Stimulated activated CD4-positive, alpha-beta T cell treated with anti-CD3 and anti-CD28 coated beads, Interleukin-15, amount 100 ng/mL, for 48 hours (primary cell): ENCODE measurements at places on chromosomes 2 and 18.

DNA sequence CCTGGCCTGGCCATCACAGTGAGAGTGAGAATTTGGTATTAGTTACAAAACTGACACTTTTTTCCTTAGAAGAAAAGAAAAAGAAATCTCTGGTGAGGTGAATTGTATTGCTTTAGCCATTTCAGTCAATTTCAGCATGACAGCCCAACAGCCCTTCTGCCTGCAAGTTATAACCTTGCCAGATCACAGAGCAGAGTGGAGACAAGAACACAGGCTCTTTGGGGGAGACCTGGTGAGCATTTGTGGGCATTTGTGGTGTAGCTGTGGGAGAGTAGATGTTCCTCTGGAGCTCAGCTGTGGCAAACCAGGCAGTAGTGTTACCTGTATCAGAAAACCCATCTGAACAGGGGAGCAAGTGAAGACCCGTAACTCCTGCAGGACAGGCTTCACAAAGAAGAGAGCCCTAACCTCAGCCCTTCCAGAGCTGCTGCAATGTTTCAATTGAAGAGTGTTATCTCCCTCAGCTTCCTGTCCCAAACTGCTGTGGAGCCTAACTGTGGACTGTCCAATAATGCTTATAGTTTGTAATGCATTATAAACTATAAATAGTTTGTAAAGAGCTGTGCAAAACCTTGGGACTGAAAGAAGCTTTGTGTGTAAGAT lies 22.8 kb upstream of the DLX1 start:
- DNase-seq = no peak

DNA sequence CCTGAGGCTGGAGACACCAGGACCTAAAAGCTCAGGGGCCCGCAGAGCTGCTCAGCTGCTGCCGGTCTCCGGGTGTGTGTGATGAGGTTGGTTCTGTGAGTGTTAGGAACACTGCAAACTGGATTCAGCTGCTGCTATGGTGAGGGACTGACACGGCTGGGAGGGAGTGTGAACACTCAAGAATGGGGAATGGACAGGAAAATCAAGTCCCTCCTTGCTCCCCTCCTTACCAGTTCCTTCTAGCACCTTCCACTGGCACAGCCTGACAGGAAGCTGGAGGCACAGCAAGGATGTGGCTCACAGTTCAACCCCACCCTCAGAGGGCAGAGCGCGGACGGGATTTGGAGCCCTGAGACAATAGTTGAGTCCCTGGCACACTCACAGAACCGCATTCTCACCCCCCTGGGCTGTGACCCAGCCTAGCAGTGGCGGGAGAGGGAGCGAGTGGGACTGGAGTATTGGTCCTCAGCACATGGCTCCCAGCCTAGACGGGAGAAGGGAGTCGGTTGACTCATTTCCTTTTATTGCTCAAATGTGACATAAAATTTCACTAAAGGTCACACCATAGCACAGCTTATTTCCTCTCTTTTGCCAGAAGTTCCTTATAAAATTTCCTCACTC lies 42.5 kb downstream of the LRRC30 start:
- DNase-seq = no peak

DNA sequence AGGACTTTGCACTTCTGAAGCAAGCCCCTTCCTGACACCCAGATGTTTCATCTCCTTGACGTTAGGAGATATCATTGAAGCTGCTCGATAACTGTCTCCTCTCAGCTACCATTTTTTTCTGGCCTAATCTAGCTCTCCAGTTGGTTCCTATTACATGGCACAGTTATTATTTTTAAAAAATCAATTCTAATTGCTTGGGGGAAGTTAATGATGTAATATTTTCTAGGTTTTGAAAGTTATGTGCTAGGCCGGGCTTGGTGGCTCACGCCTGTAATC lies 22.5 kb upstream of the RAB31 start:
- DNase-seq = no peak

GRCh38 chr2:172430027-172430426 lies 2.6 kb downstream of the ITGA6 start:
- DNase-seq = no peak

DNA sequence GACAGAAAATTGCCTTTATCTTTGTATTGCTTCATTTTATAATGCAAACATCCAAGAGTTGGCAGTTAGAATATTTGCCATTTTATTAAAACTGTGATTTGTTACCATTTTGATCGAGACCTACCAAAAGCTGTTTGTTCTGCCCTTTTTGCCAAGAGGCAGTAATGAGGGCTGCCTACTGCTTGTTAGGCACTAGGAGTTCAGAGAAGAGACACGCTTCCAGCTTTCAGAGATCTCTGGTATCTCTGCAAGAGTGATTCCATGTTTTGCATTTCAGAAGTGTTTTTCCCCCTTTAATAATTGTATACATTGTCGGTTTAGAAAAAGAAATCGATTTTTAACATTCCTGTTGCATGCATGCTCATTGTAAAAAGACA lies 628 bp downstream of the MRPL30 start:
- DNase-seq = no peak

- DNase-seq = no peak
Measured at GRCh38 chr2:74886811-74887210, 52.9 kb downstream of the HK2 start.

DNA sequence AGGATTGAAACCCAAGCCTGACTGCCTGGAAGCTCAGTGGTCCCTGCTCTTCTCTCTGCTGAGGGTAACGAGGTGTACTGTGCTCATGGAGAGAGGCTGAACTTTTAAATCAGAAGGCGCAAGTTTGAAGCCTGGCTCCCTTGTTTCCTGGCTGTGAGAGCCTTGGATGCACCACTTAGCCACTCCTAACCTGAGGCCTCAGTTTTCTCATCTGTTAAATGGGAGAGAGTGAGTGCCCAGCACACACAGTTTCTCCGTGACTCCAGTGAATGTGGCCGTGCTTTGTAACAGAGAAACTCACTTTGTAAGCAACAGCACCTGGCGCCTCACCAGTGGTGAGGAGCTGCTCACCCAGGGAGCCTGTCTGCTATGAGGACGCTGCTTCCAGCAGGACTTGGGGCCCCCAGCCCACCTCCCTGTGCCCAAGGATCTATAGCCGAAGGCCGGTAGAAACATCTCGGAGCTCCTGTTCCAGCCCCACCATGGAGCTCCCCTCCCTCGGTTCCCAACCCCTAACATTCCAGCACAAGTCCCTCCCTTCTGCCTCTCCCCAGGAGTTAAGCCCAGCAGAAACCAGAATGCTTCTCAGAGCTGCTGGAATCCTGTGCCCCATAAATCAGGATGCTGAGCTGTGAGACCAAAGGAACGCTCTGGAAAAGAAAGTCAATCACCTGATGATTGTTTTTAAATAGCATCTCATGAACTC lies 20.3 kb upstream of the KCNK3 start:
- DNase-seq = no peak

- DNase-seq = no peak
Measured at GRCh38 chr18:34707670-34708069, 2.4 kb upstream of the DTNA start.

DNA sequence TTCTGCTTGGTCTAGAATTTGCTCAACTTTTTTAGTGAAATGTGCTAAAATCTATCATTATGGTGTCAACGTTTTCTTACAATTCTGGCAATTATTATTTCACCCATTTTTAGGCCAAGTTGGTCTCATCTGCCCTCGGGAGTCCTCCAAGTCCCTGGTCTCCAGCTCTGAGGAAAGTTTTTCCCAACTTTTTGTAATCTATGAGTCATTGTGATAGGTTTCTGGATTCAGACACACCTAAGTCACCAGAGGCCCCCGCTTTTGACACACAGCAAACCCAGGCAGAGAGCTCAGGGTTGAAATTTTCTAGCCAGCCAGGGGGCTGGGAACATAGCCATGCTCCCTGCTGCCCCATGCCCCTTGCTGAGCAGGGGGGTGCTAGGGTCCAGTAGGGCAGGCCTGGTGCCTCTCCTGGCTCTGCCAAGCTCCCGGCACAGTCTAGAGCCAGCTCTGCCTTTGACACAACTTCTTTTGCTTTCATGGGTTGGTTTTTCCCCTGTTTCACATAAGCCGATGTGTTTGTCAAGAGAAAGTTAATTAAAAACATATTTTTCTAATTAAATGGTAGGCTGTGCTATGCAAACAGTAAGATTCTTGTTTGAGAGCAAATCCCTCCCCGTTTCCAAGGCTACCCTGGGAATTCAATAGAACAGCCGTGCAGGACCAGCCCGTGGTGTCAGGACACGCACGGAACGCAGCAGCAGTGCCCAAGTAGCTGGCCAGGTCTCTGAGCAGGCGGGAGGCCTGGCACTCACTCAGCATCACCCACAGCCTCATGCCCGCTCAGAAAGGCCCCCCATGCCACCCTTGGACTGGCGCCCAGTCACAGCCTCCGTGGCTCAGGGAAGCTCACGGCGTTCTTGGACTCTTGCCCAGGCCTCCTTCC lies 25.5 kb upstream of the SNED1 start:
- DNase-seq = no peak

DNA sequence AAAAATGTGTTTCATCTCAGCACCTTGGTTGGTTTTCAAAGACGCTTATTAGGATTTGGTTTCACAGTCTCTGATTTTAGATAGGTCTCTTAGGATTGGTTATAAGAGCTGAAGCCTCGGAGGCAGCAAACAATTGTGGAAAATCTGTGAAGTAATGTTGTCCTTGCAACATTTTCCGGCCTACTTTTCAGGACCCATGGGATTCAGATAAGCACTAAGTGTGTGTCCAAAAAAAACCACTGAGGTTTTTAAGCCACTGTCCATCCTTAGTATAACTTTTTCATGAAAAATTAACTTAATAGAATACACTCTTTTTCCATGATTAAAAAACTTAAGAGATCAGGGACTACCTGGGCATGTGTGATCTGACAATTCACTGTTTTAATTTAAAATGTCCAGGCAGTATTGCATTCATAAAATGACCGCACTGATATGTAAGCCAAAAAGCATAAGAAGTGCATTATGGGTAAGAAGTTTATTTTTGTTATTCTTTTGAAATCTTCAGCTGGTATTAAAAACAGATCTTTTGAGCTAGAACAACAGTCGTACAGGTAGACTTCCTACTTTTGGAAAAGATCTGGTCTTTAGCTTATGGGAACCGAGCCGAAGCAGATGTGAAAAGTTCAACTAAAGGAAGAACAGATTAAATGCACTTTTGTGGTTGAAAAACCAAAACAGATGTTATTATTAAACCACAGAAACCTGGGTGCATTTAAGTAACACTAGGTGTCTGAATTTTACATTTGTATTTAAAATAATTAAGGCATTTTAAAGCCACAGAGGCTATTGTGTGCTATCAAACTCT lies 479.4 kb upstream of the ZEB2 start:
- DNase-seq = no peak

DNA sequence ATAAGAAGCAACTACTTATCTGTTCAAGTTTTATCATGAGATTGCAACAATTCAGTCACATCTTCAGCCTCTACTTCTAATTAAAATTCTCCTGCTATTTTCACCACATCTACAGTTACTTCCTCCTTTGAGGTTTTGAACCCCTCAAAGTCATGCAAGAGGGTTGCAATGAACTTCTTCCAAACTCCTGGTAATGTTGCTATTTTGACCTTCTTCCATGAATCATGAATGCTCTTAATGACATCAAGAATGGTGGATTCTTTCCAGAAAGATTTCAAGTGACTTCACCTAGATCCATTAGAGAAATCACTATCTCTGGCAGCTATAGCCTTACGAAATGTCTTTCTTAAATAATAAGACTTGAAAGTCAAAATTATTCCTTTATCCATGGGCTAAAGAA lies 1052.8 kb upstream of the NRXN1 start:
- no peak for DNase-seq

- no peak for DNase-seq
Measured at GRCh38 chr2:218375212-218375611, 6.9 kb upstream of the SLC11A1 start.

GRCh38 chr2:118091631-118092030 lies 3.4 kb downstream of the INSIG2 start:
- DNase-seq = no peak

GRCh38 chr2:215417400-215417951 lies 18.4 kb downstream of the FN1 start:
- DNase-seq = no peak

GRCh38 chr2:151972241-151973012 lies 126.4 kb downstream of the CACNB4 start:
- DNase-seq = no peak

DNA sequence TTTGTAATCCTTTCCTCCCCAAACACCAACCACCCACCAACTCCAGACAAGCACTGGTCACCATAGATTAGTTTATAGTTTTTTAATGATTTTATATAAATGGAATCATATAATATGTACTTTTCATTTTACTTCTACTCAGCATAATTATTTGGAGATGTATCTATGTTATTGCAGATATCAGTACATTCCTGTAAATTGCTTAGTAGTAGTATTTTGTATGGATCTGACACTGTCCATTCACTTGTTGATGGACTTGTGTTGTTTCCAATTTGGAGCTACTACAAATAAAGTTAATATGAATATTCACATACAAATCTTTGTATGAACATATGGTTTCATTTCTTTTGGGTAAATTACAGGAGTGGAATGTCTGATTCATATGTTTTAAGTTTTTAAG lies 31.0 kb downstream of the ZC3H15 start:
- DNase-seq = no peak

GRCh38 chr2:241815477-241816430 lies 6.8 kb downstream of the NEU4 start:
- DNase-seq = no peak

GRCh38 chr2:126754240-126755004 lies 98.5 kb downstream of the GYPC start:
- DNase-seq = no peak

- DNase-seq = no peak
Measured at GRCh38 chr2:3341336-3341735, 36.3 kb downstream of the EIPR1 start.

DNA sequence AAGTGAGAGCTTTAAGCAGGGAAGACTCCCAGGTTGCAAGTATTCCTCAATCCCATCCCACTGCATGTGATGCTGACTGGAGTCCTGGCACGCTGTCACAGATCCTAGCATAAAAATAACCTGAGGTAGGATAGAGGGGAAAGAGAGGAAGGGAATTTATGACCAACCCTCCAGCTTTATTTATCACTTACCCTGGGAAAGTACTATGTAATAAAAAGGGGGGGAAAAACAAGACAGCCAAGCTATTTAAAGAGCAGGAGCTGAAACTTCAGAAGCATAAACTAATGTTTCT lies 122.2 kb downstream of the SLC8A1 start:
- DNase-seq = no peak

DNA sequence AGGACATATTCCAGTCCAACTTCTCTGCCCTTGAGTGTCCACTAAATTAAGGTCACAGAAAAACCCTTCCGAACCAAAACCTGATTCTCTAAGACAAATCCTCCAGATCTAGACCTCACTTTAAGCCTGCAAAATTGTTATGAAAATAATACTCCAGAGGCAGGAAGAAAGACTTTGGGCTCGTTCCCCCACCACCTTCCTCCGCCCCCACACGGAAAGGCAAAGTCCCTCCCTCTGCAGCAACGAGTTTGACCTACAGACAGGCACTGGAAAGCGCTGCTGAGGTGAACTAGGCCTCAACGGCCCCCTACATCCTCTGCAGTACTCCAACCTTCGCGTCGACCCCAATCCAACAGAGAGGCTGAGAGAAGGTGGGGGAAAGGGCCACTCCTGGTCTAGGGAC lies 808 bp downstream of the ATP5MC3 start:
- peak; percentile 44 for DNase-seq

- no peak for DNase-seq
Measured at GRCh38 chr2:135791418-135792190, 45.4 kb downstream of the LCT start.
